ENCODE measurements at places on chromosomes 3 and 15.

DNA sequence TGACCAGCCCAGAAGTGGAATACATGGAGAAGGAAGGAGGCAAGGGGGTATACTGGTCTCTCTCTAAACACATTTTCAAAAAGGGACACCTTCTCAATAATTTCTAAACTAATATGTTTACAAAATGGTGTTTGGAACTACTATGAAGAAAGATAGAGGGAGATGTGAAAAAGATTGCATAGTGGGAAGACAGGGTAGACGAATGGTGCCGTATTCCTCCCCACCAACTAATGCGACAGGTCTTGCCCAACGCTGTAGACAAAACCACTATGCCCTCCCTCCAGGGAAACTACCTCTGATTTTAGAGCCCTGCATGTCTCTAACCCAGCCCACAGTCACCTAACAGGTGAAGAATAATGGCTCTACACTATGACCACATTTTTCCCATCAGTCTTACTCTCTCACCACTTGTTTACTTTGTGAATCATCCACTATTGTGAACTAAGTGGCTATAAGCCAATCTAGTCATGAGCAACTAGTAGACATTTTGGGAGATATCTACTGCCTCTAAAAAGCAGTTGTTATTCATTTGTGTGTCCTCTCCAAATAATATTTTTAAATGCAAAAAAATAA lies 108.2 kb upstream of the UBE2E2 start:
- no peak overlapping the region for H3K27ac ChIP-seq
- no peaks in the 10 kb centered on the region for H3K36me3 ChIP-seq
- no peaks in the 10 kb centered on the region for H3K4me1 ChIP-seq
- DNase-seq: no peak

DNA sequence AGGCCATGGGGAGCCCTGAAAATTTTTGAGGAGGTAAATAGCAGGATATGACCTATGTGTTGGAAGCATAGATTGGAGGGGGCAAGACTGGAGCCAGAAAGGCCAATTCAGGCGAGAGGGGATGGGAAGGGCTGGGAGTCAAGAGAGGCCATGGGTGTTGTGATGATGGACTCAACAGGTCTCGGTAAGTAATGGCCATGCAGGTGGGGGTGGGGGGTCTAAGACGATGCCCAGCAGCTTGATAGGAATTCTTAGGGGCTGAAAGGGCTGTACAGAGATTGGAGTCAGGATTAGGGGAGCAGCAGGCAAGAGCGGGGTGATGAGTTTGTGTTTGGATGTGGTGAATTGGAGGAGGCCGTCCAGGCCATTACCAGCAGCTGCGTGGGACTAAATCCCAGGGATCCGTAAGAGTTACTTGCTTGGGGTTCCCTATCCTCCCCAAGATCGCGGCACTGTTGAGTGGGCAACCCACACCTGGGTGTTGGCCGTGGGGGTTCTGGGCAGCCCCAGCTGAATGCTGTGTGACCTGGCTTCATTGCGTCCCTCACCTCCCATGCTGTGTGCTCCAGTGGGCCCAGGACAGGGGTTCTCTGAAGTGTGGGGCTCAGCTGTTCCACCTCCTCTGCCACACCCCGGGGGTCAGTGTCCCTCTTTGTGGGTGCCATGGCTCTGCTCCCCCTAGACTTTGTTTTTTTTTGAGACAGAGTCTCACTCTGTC lies 41.8 kb upstream of the CHRNB4 start:
- H3K27ac ChIP-seq: no peak overlapping the region
- no peaks in the 10 kb centered on the region for H3K36me3 ChIP-seq
- no peak overlapping the region for H3K4me3 ChIP-seq
- no peaks in the 10 kb centered on the region for H3K4me1 ChIP-seq
- peaks cover 6% of the 10 kb centered on the region for H3K27me3 ChIP-seq

DNA sequence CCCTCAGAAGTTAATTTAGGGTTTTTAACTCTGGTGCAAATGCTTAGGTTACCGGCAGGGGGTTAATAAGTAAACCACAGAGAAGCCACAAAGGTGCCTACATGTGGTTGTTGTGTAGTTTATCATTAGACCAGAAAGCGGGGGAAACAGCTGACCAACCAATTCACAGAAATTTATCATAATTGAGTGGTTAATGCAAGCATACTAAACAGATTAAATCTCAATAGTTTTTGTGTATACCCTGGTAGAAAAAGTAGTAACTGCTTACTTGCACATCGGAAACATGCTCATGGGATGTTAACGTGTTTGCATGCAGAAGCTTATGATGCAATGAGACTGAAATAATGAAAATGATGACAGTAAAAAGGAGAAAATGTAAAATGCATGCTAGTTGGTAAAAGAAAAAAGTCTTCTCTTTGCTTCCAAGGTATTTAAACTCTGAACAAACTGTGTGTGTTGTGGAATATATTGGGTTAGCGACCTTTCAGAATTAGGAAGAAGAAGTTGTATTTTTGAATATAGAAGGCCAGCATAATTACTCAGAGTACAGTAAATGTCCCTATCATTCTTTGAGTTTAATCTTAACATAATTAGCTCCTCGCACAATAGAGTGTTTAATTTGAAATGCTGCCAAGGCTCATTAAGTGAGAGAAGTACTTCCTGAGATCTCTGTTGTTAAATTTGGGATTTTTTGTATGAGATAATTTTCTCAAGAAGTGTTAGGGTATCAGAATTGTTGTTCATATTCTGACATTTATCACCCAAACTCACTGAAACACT lies 316.2 kb downstream of the PTPRG start:
- DNase-seq: peak; percentile 13
- H3K4me3 ChIP-seq: no peak overlapping the region
- no peaks in the 10 kb centered on the region for H3K27me3 ChIP-seq
- no peak overlapping the region for H3K27ac ChIP-seq
- H3K36me3 ChIP-seq: no peaks in the 10 kb centered on the region

- H3K4me1 ChIP-seq: no peaks in the 10 kb centered on the region
- no peaks in the 10 kb centered on the region for H3K36me3 ChIP-seq
- H3K27me3 ChIP-seq: no peaks in the 10 kb centered on the region
- no peak for DNase-seq
Measured at GRCh38 chr3:112980080-112980479, 5.2 kb upstream of the CD200R1 start.

DNA sequence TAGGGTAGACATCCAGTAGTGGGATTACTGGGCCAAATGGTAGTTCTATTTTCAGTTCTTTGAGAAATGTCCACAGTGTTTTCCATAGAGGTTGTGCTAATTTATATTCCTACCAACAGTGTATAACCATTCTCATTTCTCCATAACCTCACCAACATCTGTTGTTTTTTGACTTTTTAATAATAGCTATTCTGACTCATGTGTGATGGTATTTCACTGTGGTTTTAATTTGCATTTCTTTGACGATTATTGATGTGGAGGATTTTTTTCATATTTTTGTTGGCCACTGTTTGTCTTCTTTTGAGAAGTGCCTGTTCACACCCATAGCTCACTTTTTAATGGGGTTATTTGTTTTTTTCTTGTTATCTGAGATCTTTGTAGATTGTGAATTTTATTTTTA lies 125.2 kb downstream of the CFAP20DC start:
- no peak for DNase-seq
- no peak overlapping the region for H3K27ac ChIP-seq
- H3K36me3 ChIP-seq: no peaks in the 10 kb centered on the region
- H3K27me3 ChIP-seq: no peaks in the 10 kb centered on the region

Measured in osteoblast (primary cell).